ENCODE measurements at places on chromosomes 6 and 20.

DNA sequence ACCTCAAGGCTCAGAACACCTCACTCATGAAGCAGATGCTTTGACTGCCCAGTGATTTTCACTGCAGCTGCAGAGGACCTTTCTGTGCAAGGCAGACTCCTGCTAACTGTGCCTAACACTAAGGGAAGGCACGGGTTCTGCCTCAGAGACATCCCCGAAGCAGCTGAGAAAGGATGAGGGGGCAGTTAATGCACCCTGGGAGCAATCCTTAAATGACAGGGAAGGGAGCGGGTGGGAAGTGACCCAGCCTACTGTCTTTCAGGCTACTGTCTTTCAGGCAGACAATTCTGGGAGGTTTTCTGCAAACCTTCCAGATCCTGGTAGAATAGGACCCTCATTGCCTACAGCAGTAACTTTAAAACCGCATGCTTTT is 55.3 kb downstream of the NDUFAF5 start:
- DNase-seq, result no peak

DNA sequence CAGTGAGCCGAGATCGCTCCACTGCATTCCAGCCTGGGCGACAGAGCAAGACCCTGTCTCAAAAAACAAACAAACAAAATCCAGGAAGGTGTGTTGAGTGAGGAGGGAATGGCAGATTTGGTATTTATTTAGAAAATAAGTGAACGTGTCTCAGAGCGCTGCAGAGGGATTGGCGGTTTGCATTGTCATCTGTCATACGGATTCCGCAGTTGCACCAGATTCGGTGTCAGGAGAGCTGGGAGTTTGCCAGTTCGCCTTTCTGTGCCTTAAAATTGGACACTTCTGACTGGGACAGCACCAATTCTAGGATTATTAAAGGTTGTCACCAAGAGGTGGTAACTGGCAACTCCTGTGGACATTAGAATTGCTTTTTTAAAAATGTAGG is 912 bp downstream of the SNRNP48 start:
- no peak for DNase-seq

DNA sequence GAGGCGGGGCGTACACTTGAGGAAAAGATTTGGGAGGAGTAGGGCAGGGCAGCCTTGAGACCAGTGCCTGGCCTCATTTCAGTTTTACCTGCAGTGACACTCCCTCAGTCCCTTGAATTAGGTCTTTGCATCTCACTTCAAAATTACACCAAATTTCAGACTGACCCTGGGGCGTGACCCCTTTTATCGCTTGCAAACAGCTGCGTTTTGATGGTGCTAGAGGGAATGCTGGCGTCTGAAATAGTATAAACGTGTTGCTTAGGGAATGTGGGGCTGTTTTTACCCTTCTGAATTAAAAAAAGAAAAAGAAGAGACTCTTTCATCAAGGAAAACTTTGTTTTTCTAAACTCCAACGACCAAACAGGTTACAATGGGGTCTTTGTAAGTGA is 21.0 kb downstream of the COL9A1 start:
- no peak for DNase-seq

DNA sequence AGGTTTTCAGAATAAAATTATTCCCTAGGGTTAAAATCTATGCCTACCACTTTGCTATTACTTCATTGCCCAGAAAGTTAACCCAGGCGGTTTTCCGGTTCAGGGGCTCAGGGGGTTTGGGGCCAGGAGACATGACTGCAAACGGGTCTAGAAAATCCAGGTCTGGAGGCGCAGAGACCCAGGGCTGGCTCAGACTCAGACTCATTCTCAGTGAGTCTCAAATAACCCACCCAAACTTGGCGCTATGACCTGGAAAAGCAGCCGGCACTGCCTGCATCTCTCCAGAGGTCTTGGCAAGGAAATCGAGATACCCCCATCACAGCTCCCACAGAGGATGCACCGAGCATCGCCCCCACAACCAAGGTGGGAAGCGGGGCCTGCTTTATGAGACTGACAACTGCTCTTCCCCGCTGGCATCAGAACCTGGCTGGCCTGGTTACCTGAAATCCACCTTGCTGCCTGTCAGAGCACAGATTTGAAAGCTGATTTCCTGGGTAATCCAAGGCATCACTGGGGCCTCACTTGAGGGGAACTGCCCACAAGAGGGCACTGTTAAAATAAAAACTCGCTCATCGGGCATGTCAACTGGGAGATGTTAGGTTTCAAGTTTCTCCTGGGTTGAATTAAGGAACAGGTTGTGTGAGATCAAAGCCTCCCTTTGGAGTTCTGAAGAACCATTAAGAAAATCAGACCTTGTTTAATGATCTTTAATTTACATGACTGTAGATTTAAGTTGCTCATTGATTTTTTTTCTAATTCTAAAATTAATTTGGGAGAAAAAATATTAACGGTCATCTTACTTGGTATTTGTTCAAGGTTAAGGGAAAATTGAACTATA is 55.1 kb downstream of the KIF16B start:
- peak; percentile 9 for DNase-seq

- no peak for DNase-seq
These were observed 114.1 kb upstream of the GPR6 start for GRCh38 chr6:109864050-109864449.
